ENCODE measurements at places on chromosomes 11 and 22.

DNA sequence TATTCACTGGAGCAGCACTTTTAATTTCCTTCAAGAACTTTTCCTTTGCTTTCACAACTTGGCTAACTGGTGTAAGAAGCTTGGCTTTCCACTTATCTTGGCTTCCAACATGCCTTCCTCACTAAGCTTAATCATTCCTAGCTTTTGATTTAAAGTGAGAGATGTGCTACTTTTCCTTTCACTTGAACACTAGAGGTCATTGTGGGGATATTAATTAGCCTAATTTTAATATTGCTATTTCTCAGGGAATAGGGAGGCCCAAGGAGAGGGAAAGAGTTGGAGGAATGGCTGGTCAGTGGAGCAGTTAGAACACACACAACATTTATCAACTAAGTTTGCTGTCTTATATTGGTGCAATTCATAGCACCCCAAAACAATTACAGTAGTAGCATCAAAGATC is 24.6 kb upstream of the CCDC90B start:
- DNase-seq = no peak

DNA sequence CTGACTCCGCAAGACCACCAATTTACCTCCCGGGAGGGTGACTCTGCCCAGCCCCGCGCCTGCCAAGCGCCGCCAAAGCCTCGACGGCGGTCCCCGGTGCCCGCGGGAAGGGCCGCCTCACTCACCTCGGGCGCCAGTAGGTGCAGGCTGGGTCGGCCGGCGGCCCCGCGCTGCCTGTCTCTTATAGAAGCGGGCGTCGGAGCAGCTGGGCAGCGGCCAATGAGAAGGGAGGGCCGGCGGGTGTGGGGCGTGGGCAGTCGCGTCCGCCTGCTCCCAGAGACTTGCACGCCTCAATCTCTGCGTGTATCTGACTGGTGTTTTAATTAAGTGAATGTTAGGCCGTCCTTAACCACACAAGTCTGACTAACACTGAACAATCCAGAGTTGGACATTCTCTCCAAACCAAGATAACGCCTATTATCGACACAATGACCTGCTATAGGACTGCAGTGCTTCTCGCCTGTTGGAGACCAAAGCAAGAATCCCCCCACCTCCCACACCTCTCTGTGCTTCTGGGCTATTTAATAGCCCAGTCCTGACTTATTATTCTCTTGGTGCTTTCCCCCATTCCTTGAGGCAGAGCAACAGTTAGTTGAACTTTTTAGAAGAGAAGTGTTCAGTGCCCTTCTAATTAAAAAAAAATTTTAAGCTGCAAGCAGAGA is at the start of gene TPH1:
Gene TPH1, minus strand, starts transcription at position 154 of the 662 bp plus-strand sequence. CDS start 5,507 bp downstream, outside the sequence.
- DNase-seq = peak; percentile 43

DNA sequence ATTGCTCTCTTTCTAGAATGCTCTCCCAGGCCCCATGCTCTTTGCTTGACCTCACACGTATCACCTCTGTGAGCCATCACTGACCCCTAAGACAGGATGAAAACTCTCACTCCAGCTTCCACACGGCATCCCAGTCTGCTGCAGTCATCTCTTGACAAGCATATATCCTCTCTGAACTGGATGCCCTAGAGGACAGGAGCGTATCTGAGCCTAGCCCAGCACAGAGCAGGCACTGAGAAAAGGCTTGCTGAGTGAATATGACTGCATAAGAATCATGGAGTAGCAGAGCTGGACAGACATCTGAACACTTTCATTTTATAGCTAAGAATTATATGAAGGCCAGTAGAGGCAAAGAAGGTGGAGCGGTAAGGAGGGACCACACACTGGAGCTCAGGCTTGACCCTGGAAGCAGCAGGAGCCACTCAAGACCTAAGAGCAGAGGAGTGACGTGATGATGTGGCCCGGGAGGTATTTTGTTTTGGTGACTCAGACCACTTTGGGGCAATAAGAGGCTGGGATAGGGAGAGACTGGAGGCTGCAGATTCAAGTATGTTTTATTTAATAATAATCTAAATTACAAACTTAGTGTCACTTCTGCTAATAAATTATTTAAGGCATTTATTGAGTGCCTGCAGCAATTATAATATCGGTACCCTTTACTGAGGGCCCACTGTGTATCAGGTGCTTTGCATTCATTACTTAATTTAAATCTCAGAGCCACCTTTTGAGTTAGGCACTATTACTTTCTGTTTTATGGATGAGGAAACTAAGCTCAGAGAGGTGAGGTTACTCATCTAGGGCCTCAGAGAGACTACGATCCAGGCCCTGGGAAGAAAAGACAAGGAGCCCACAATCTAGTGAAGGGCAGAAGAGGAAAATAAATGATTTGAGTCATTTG is 42.6 kb downstream of the MAP6 start:
- no peak for DNase-seq

- no peak for DNase-seq
Observed at GRCh38 chr22:44870021-44870420, 117.6 kb downstream of the ARHGAP8 start.

All from Caco-2 (cell line).